Subcutaneous preadipocyte (primary cell): ENCODE measurements at places on chromosomes 4 and X. TPM values are rescaled to one million over a fixed set of nuclear protein-coding genes. Genes with fewer than 3 reads are reported as not detected.

TMEM144 gene
- 5.9 and 6.6 TPM in 2 replicates for total RNA-seq

FDCSP gene
- total RNA-seq, result not detected in 2 replicates

ANXA3 gene
- total RNA-seq, result 4.7 and 5.9 TPM in 2 replicates

DLG3 gene
- 2.2 and 3.9 TPM in 2 replicates for total RNA-seq

IBSP gene
- total RNA-seq, result not detected in 2 replicates

GIMD1 gene
- not detected in 2 replicates for total RNA-seq

C4orf50 gene
- total RNA-seq, result not detected in 2 replicates

MOB1B gene
- total RNA-seq, result 7.3 and 8.8 TPM in 2 replicates

CNGA1 gene
- total RNA-seq, result not detected in 2 replicates

SMIM10L2A gene
- total RNA-seq, result under 0.01 TPM in 2 replicates

HPSE gene
- total RNA-seq, result 1.8 and 3.7 TPM in 2 replicates

ARHGAP4 gene
- total RNA-seq, result 0.37 and 0.39 TPM in 2 replicates

LRCH2 gene
- total RNA-seq, result 4.3 and 4.8 TPM in 2 replicates

SETD7 gene
- total RNA-seq, result 76.1 and 82.7 TPM in 2 replicates

OTUD6A gene
- total RNA-seq, result not detected in 2 replicates

NEUROG2 gene
- total RNA-seq, result not detected in 2 replicates

IL9R gene
- not detected in 2 replicates for total RNA-seq

TMEM129 gene
- 28.5 and 28.7 TPM in 2 replicates for total RNA-seq

C4orf17 gene
- total RNA-seq, result not detected in 2 replicates

PPBP gene
- not detected in 2 replicates for total RNA-seq

ARR3 gene
- total RNA-seq, result not detected in 2 replicates

BST1 gene
- total RNA-seq, result 5.3 and 5.9 TPM in 2 replicates

OPHN1 gene
- total RNA-seq, result 4.5 and 4.8 TPM in 2 replicates

ANOS1 gene
- not detected in 2 replicates for total RNA-seq

MAGEA3 gene
- not detected in 2 replicates for total RNA-seq
